Femur (tissue), 1 donor: ENCODE measurements at places on chromosomes 6 and 20.
A peak's percentile ranks its signal among the peaks of the same experiment; 100 is the strongest.

- peak; percentile 87 for DNase-seq
Observed at GRCh38 chr6:33419580-33420490, at the start of gene SYNGAP1. Gene SYNGAP1 (plus strand): TSS chr6:33420065. CDS start chr6:33420265, 200 bp downstream.

- no peak for DNase-seq
Observed at GRCh38 chr6:71499667-71500066, 211.1 kb downstream of the OGFRL1 start.

- DNase-seq = no peak
Observed at GRCh38 chr6:139923964-139924475, 549.6 kb upstream of the CITED2 start.

- no peak for DNase-seq
Observed at GRCh38 chr20:62062661-62063314, 2.9 kb downstream of the TAF4 start.

DNA sequence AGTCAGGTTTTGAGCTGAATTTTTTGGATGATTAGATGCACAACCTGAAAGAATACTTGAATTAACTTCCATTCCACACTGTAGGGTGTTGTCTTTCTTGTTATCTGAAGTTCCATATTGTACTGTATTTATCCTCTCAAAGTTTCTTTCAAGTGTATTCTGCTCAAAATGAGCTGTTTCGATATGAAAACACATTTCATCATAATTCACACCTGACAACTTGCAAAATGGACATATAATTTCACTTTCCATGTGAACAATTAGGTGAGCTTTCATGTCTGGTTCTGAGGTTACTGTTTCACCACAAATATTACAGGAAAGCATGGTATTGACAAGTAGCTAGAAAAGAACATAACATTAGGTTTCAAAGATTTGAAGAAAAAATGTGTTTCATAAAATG, 1.7 kb downstream of the ZUP1 start:
- no peak for DNase-seq

GRCh38 chr20:60138256-60139220, 180.3 kb downstream of the CDH26 start:
- peak; percentile 47 for DNase-seq

- DNase-seq = no peak
Observed at GRCh38 chr6:32982702-32983492, 14.5 kb downstream of the BRD2 start.

DNA sequence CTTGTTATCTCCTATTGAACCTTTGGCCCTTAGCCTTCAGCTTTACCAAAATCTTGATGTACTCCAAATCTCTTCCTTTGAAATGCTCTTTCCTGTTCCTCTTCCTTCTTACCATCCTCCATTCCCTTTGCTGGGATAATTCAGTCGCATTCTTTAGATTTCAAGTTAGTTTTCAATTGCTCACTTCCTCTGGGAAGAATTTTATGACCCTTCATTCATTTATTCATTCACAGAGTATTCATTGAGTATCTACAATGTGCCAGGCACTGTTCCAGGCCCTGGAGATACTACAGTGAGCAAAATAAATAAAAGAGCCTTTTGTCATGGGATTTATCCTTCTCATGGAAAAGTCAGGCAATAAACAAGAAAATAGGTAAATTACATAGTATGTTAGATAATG, 548.2 kb upstream of the FLRT3 start:
- no peak for DNase-seq

GRCh38 chr6:152360034-152360433, 277.1 kb downstream of the SYNE1 start:
- DNase-seq = no peak

DNA sequence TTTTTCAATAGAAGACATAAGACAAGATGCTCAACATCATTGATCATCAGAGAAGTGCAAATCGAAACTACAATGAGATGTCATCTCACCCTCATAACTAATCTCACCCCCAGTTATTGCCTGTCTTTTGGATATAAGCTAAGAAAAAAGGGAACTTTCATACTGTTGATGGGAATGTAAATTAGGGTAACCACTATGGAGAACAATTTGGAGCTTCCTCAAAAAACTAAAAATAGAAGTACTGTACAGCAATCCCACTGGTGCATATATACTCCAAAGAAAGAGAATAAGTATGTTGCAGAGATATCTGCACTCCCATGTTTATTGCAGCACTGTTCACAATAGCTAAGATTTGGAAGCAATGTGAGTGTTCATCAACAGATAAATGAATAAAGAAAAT, 26.4 kb upstream of the PHF3 start:
- DNase-seq = no peak

- peak; percentile 28 for DNase-seq
Observed at GRCh38 chr6:40962241-40962640, 76.8 kb downstream of the UNC5CL start.

DNA sequence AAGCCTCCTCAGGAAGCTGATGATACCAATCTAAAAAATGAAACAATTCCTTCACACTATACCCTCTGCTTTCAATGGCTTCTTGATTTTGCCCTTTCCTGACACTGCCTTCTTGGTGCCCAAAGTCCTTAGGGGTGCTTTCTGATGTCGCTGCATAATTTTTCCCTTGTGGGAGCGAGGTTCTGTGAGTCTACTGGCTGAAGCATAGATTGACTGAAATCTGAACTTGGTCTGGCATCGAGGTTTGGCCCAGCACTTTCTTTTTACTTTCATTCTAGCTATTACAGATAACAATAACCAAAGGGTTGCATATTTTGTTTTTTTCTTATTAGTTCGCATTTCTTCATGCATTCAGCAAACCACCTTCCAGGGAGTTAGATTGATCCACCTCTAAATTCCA, 65.8 kb downstream of the E2F3 start:
- DNase-seq = no peak

DNA sequence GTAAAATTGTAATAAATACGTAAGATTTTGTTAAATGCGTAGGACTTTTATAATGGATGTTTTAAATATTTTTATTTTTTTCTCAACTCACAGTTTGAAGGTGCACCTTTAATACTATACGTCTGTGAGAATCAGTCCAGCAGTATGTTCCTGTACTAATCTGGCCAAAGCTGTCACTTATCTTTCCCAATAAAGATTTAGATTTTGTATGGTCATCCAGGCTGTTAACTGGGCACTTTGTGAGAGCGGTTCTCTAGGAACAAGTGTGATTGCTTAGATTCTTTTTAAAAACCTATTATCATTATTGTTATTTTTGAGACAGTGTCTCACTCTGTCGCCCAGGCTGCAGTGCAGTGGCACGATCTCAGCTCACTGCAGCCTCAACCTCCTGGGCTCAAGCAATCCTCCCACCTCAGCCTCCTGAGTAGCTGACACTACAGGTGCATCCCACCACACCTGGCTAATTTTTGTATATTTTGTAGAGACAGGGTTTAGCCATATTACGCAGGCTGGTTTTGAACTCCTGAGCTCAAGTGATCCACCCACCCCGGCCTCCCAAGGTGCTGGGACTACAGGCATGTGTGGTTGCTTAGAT, 1.7 kb downstream of the DCBLD1 start:
- DNase-seq = no peak

- no peak for DNase-seq
Observed at GRCh38 chr20:9241721-9242427, 173.0 kb downstream of the PLCB4 start.

DNA sequence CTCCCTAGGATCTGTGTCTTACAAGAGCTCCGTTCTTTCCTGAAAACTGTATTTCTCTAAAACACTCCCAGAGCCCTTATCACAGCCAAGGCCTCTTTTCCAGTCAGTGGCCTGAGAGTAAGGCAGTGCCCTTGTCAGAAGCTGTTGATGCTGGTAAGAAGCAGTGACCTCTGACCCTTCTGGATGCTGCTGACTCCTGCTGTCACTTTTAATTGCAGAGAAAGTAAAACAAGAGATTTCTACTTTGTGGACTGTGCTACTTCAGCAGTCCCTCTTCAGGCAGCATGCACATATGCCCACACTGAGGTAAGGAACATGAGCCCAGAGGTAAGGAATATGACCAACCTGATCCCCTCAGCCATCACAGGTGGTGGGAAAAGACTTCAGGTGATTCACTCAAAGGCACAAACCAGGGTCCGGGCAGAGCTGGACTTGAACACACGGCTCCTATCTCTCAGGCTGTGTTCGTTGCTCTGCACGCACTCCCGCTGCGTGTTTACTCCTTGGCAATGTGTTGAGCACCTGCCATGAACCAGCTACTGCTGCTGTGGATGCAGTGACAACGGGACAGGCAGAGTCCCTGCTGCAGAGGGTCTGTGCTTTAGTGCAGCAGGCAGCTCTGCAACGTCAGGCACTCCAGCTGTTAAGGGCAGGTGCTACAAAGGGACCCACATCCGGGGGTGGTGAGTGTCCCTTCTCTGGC, 201.9 kb upstream of the CST7 start:
- DNase-seq = no peak

- no peak for DNase-seq
Observed at GRCh38 chr6:37258405-37259105, 611 bp upstream of the TMEM217 start.

DNA sequence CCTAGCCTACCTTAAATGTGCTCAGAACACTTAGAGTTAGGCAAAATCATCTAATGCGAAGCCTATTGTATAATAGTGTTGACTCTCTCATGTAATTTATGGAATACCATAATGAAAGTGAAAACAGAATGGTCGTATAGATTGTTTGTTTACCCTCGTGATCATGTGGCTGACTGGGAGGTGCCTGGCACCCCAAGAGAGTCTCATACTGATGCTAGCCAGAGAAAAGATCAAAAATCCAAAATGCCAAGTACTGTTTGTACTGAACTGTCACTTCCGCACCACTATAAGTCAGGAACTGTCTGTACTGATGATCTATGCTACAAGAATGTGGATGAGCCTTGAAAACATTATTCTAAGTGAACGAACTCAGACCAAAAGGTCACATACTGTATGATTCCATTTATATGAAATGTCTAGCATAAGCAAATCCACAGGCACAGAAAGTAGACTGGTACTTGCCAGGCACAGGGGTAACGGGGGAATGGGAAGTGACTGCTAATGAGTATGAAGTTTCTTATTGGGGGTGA, 22.4 kb downstream of the ZMYND8 start:
- DNase-seq = no peak

- no peak for DNase-seq
Observed at GRCh38 chr6:143732536-143732935, 54.8 kb downstream of the PHACTR2 start.

DNA sequence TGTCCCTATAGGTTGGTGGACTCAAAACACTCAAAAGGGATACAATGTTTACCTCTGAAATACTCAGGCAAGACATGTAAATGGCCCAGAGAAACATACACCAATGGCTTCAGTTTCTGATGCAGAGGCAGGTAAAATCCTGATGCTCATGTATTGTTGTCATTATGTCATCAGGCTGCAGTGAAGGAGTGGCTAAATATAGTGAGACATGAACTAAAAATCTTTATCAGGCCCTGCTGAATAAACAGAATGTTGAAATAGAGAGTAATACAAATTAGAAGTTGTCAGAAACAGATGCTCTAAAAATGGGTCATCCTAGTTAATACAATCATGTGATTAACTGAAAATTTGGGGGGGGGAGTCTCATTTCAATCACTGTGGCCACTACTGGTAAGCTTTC, 20.4 kb downstream of the PTPRK start:
- no peak for DNase-seq

- no peak for DNase-seq
Observed at GRCh38 chr6:112481211-112481610, 134.1 kb downstream of the RFPL4B start.

DNA sequence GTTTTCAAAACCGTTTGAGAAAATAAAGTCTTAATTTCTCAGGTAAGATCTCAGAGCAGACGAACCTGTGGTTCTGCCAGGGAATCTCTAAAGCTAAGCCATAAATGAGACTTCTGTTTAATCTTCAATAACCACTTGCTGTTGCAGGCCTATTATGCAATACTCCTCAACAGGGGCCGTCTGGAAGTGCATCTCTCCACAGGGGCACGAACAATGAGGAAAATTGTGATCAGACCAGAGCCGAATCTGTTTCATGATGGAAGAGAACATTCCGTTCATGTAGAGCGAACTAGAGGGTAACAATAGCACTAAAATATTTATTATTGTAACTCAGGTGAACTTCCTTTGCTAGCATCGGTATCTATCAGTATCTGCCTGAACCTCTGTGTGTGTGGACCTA, 223.7 kb downstream of the ARHGAP18 start:
- no peak for DNase-seq

- DNase-seq = no peak
Observed at GRCh38 chr6:118902726-118903125, 8.8 kb downstream of the ASF1A start.

DNA sequence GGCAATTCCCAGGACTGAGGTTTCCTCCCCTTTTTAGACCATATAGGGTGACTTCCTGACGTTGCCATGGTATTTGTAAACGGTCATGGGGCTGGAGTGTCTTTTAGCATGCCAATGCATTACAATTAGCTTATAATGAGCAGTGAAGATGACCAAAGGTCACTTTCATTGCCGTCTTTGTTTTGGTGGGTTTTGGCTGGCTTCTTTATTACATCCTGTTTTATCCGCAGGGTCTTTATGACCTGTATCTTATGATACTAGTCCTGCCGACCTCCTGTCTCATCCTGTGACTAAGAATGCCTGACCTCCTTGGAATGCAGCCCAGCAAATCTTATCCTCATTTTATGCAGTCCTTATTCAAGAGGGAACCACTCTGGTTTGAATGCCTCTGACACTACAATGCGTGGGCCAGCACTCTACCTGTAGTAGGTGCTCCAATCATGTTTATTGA, 190.1 kb downstream of the KCNQ5 start:
- DNase-seq = no peak

- DNase-seq = no peak
Observed at GRCh38 chr6:133899556-133899955, 10.6 kb downstream of the TCF21 start.

DNA sequence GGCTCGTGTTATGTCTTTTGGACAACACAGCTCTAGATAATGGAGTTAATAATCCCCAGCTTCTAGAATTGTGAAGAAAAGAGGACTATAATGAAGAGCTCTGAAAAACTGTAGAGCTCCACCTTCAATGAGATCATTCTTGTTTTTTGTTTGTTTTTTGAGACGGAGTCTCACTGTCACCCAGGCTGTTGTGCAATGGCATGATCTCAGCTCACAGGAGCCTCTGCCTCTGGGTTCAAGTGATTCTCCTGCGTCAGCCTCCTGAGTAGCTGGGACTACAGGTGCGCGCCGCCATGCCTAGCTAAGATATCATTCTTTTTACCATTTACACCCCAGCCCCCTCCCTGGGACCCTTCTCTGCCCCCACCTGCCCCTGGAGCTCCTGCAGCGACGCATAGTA, 36.6 kb downstream of the ERGIC3 start:
- DNase-seq = no peak

GRCh38 chr6:98648211-98648914, 186.0 kb upstream of the POU3F2 start:
- DNase-seq = no peak
